ENCODE measurements at places on chromosomes 7 and 10. TPM values are rescaled to one million over a fixed set of nuclear protein-coding genes. Genes with fewer than 3 reads are reported as not detected.

GRCh38 chr7:157769526-157770215, 432.9 kb downstream of the DNAJB6 start:
- no peak for DNase-seq

DNA sequence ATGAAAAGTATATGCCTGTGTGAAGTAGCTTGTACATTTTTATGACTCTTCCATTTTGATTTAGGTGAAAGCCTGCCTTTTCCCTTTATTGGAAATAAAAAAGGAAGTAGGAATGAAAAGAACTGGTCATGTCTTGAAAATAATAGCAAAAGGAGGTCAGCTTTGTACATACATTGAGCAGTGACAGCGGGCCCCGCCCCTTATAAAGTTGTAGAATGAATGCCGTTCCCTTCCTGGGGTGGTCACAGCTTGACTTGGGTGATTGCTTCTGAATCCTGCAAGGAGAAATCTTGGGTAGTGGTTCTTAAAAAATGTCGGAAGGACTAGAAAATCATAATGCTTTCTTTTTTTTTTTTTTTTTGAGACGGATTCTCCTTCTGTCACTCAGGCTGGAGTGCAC, 31.7 kb downstream of the CAMK1D start:
- no peak for DNase-seq

GRCh38 chr10:131857156-131858117, 43.4 kb upstream of the PPP2R2D start:
- no peak for DNase-seq

GRCh38 chr10:117299435-117299834, 58.5 kb downstream of the SLC18A2 start:
- no peak for DNase-seq

GRCh38 chr7:33757563-33758165, 147.7 kb upstream of the BMPER start:
- peak; percentile 32 for DNase-seq

DNA sequence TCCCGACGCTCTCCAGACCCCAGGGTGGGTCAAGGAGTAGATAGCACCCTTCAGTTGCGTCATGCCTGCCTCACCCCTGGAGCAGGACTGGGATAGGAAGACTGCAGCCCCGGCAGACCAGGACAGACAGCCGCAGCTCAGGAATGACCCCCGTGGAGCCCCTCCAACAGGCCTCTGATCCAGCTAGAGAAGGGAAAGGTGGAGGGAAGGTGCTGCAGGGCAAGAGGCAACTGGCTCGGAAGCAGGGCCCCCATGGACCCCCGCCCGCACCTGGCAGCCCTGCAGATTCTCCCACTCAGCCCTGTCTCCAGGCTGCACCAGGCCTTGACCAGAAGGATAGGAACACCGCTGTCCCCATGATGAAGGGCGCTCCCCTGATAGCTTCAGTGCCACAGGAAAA, 7.7 kb downstream of the KCNH2 start:
- no peak for DNase-seq

DNA sequence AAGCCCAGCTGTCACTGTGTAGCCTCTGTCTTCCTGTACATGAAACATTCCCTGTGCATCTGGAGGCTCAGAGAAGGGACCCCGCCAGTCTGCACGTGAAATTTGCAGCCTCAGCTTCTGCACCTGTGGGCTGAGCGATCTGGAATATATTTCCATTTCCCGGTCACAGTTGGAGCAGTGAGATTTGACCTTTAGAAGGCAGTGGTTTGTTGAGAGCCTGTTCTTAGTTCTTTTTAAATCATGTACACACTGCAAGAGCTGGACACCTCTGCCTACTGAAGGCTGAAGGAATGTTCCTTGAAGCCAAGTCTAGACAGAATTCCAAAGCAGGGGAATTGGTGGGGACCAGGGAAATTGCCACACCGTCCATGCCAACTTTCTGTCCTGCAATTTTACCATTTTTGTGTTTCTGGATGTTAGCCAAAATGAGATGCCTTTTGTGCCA, 706.6 kb downstream of the INHBA start:
- peak; percentile 23 for DNase-seq

GRCh38 chr10:85008488-85009184, 680.2 kb downstream of the CCSER2 start:
- DNase-seq: no peak

DNA sequence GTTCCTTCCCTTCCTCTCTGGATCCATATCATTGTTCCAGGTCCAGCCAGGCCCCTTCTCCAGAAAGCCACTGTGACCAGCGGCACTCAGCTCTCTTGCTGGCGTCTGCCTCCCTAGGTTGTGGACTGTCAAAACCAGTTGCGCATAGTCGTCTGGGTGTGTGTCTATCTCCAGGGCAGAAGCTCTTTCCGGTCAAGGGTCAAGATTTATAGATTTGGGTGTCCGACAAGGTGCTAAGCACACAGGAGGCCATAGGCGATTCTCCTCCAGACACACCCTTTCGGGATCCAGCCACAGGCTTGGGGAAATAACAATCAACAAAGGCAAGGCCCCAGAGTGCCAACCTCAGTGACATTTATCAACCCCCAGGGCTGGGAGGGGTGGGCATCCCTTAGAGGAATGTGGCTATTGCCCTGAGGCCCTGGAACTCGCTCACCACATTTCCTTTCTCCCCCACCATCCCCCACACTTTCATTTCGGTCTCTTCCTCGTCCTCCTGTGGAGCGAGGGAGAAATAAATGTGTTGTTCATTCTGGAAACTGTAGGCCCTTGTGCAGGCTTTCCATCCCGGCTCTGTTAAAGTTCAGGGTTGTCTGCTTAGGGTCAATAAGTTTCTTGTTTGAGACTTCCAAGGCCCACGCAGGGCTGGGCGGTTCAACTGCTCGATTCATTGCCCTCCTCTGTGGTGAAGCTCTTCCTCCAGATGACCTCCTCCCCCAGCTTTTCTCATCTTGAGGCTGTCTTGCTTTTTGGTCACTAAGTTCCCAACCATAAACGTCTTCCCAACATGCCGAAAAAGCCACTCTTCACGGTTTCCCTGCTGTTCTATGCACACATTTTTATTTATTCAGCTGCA, 57.9 kb downstream of the AFAP1L2 start:
- DNase-seq: no peak

- no peak for DNase-seq
These were observed 233.3 kb downstream of the MAD1L1 start for GRCh38 chr7:1999278-1999984.

- no peak for DNase-seq
These were observed 563.4 kb downstream of the ACTR3B start for GRCh38 chr7:153322991-153323390.

- no peak for DNase-seq
These were observed 40.0 kb downstream of the CUX1 start for GRCh38 chr7:101857358-101857811.

GRCh38 chr7:78542541-78542940, 744.0 kb downstream of the PHTF2 start:
- no peak for DNase-seq

- peak; percentile 31 for DNase-seq
These were observed 614 bp upstream of the IFIT2 start for GRCh38 chr10:89301232-89301631.

DNA sequence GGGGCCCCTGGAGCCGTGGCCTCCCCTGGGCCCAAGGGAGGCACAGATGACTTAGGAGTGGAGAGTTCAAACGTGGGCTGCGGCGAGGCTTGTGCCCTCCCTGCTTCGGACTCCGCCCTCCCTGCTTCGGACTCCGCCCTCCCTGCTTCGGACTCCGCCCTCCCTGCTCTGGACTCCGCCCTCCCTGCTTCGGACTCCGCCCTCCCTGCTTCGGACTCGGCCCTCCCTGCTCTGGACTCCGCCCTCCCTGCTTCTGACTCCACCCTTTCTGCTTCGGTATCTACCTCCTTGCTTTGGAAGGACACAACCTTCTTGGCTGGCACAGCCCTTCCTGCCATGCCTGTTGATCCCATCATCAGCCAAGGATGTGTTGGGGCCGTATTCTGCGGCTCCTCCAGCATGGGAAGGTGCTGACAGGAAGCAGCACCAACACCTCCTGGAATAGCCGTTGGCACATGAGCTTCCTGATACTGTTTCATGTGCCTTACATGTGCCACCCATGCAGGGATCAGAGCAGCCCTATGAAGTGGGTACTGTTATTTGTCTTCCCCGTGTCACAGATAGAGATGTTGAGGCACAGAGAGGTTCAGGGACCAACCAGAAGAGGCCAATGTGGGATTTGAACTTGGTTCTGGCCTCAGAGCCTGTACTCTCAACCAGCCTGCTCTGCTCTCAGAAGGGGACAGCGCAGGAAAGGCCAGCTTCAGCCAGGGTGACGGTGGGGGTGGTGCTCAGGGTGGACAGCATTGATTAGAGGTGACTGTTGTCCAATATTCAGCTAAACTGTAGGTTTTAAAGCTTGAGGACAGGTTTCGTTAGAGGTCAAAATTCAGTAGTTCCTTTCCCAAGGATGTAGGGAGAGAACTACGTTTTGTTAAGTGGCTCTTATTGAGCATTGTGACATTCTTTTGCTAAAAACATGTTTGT, 114.5 kb downstream of the NKX6-2 start:
- DNase-seq: no peak

DNA sequence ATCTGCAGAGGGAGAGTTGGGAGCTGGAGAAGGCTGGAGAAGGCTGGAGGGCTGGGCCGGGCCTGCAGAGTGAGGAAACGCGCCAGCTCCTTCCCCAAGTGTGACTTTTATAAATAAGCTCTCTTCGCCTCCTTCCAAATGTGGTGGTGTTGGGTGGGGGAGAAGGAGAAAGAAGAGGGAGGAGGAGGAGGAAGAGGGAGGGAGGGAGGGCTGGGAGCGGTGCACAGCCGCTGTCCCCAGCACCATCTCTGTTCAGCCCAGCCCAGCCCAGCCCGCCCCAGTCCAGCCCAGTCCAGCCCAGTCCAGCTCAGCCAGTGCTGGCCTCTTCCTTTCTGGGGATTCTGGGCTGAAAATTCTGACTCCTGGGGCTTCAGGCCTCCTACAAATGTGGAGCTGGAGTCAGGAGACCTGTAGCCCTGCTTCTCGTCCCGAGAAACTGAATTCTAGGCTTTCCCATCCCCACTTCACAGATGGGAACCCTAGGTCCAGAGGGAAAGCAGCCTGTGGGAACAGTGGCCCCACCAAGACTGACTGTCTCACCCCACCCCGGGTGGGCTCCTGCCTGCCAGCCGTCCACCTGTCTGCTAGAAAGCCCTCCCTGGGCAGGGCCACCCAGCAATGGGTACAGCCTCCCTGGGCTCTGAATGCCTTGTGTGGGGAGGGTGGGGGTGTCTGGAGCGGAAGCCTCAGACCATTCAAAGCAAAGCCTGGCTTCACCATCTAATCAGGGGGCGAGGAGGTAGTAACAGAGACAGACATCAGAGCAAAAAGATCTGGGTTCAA, 2.3 kb downstream of the STX1A start:
- no peak for DNase-seq

DNA sequence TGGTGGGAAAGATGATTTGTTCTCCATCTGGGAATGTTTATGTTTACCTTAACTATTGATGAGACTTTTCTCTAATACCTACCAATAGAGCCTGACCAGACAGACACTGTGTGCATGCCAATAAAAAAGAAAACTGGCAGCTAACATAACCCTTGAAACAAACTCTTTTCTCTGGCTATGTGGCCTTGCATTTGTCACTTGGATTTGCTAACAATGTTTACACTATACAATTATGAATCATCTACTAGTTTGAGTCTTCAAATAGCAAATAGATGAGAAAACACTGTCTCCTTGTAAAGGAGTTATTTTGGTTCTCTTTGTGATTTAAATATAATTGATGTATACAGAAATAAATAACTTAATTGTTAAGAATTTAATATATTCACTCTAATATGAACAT, 273.1 kb downstream of the SEMA3D start:
- DNase-seq: no peak

GRCh38 chr10:13412894-13413293, 64.8 kb upstream of the SEPHS1 start:
- DNase-seq: no peak

GRCh38 chr7:3787717-3788264, 486.7 kb downstream of the SDK1 start:
- no peak for DNase-seq

GRCh38 chr7:115116773-115117715, 195.2 kb downstream of the MDFIC start:
- peak; percentile 67 for DNase-seq

Gene IDI2
- not detected for total RNA-seq

Gene EBLN1
- not detected for total RNA-seq

Gene BAG3
- total RNA-seq: 18.5 TPM

Gene ACSL5
- total RNA-seq: not detected
